ENCODE measurements at places on chromosomes 7 and 10.

DNA sequence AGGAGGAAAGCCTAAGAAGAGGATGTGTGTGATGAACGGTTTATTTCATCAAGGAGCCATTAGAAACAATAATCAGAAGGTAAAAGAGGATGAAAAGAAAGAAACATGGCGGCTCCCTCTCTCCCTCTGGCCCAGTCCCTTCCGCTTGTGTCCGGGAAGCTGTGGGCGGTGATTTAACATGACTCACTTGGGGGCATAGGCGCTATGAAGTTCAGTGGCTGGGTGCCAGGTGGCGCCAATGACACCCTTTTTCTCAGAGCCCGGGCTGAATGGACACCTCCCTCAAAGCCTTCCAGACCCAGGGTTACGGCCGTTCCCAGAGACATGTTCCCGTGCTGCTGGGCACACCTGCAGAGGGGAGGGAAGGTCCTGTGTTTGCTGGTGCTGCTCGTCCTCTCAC is 244.0 kb downstream of the SKAP2 start:
- no peak for DNase-seq

DNA sequence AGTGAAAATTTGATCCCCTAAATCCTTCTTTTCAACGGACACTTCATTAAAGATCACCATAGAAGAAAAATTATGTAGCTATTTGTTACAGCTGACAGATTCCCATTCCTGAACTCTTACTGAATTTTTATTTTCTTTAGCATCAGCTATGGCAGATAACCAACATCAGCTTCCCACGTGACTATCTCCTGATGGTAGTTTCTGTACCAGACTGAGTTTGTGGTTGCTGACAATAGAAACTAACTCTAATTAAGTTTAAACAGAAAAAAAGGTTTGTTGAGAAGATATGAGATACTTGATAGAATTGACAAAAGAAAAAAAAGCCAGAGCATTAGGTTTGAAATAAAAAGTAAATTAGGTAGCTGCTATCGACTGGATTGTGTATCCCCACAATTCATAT is 101.8 kb downstream of the DYNC1I1 start:
- no peak for DNase-seq

DNA sequence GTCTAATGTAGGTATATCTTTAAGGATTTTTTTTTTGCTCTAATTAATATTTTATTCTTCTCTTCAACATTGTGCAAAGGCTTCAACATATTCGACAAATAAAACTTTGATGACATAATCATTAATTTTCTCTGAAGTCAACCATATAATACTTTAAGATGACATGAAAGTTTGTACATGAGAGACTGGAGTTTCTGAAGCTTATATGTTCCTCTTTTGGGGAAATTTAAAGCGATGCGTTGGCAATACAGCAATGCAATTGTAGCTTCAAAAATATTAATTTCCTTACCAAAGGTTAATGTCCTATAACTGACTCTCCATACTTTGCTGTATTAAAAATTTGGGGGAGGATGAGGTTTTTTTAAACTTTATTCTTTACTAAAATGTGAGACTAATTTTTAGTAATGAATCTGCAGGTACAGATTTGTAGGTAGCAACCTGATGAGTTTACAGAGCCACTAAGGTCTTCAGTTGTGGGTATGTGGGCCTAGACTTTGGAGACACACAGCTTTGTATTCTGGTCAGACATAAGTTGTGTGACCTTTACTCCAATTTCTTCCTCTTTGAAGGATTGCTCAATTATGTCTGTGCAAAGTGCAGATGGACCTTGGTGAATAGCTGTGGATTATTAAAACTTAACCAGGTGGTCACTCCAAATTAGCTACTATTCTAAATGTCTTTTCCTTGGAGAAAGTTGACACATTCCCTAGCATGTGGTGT is 18.0 kb upstream of the LIPA start:
- no peak for DNase-seq

- DNase-seq = no peak
Observed at GRCh38 chr7:47739301-47739875, 157.5 kb upstream of the TNS3 start.

- no peak for DNase-seq
Observed at GRCh38 chr10:78038105-78038504, 4.4 kb downstream of the RPS24 start.

- no peak for DNase-seq
Observed at GRCh38 chr10:77993620-77994019, 35.7 kb downstream of the POLR3A start.

- no peak for DNase-seq
Observed at GRCh38 chr7:156128496-156128895, 316.2 kb upstream of the SHH start.

GRCh38 chr7:24455813-24456525 is 117.3 kb upstream of the PALS2 start:
- no peak for DNase-seq

- DNase-seq = no peak
Observed at GRCh38 chr10:112335111-112335867, 38.6 kb upstream of the ACSL5 start.

- DNase-seq = no peak
Observed at GRCh38 chr7:91517201-91517785, 253.1 kb downstream of the FZD1 start.

DNA sequence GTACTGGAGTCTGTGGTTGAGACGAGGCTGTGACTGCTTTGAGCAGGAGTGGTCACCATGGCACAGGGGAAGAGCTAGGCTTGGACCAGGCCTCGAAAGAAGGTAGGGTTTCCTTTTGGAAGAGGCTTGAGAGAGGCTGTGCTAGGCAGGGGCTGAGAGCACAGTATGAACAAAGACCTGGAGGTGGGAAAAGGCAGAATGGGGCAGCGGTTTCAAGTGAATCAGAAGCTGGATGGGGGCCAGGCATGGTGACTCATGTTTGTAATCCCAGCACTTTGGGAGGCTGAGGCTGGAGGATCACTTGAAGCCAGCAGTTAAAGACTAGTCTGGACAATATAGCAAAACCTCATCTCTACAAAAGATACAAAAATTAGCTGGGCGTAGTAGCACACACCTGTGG is 65.9 kb downstream of the CLIP2 start:
- no peak for DNase-seq

DNA sequence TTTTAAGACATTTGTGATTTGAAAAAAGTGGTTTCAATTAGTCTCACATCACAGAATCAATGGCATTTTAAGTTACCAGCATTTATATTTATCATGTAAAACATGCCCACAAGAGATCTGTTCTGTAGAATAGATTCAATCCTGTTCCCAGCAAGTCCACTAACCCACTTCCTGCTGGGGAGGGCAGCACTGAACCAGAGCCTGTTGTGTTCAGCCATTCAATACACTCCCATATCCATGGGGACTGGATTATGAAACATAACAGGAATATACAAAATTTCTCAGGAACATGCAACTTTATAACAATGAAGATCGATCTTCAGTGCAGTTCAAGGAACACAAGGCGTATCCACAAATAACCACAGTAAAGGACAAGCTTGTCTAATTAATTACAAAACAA is 24.4 kb upstream of the ANK3 start:
- DNase-seq = no peak

GRCh38 chr10:73060738-73061635 is 35.7 kb downstream of the P4HA1 start:
- peak; percentile 60 for DNase-seq

- DNase-seq = no peak
Observed at GRCh38 chr10:108785011-108785410, 1138.3 kb downstream of the XPNPEP1 start.

DNA sequence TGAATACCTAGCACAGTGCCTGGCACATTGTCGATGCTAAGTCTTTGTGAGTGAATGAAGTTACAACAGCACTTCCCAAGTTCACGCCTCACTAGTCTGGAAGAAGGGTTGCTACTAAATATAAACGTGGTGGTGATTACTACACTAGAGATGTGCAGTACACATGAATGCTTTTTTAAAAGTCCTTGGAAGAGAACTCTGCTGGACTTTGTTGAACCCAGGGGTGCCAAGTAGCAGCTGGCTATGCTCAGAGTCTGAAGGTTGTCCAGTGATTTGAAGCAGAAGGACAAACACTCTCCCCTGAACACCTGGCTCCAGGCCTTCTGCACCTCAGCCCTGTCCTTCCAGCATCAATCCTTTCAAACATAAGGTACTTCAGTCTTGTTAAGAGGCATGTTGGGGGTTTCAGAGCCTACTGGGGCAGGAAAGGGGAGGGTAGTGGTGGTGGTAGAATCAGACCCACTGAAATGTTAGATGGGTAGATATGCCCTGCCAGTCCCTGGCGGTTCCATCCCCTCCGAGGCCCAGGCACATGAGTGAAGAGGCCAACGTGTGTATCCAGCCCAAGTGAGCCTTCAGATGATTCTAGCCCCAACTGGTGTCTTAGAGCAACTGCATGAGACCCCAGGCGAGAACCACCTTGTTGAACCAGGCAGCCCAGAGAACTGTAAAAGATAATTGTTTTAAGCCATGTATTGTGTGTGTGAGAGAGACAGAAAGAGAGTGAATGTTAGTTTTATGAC is 94.4 kb downstream of the TAX1BP1 start:
- no peak for DNase-seq

GRCh38 chr7:151406051-151406875 is 3.6 kb downstream of the WDR86 start:
- DNase-seq = no peak

DNA sequence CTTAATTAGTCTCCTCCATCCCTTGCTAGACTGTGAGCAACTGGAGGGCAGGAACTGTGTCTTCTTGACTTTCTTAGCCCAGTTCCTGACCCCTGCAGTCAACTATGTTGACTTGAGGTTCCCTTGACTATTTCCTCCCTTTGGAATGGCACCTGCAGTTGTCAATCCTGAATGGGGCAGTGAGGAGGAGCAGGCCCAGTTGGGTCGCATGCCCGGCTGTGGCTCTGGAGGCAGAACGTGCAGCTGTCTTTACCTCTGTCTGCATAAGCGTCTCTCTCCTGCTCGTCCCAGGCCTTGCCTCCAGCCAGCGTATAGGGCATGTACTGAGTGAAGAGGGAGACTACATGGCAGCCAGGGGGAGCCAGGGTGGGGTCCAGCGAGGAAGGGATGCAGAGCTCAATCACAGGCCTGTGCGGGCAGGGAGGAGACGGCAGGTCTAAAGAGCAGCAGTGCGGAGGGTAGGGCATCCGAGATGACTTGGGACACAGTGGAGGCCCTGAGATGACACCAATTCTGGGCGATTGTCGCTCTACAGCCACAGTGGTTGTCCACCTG is 26.8 kb downstream of the PYROXD2 start:
- DNase-seq = no peak

DNA sequence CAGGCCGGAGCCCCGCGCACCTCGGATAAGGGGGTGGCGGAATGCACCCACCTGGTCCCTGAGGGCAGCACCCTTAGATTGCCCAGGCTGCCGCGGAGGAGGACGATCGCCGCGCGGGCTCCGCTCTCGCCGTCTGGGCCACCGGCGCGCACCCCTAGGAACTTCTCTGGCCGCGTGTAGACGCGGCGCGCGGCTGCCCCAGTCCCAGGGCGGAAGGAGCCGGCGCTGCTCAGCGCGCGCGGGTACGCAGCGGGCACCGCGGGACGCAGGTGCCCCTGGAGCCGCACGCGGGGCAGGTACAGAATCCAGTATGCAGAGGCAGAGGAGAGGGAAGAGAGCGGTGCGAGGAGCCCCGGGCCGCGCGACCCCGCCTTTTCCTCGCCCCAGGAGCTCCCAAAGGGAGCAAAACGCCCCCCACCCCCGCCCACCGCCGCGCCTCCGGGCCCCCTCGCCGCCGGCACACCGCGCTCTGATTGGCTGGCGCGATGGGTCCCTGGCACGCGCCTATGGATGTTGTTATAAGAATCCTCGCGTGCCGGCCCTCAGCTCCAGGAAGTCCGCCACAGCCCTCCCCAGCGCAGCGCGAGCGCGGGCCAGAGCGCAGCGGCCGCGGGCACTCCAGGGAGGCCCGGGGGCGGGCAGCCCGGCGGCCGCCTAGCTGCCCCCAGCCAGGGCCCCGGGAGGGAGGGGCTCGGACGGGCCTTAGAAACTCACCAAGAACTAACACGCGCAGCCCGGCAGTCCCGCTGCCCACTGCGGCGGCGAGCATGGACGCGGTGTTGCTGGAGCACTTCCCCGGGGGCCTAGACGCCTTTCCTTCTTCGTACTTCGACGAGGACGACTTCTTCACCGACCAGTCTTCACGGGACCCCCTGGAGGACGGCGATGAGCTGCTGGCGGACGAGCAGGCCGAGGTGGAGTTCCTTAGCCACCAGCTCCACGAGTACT is at the start of gene PTF1A:
Gene PTF1A (plus strand): TSS at position 549 of the 948 bp plus-strand sequence. CDS start 219 bp downstream, at position 768.
- no peak for DNase-seq

DNA sequence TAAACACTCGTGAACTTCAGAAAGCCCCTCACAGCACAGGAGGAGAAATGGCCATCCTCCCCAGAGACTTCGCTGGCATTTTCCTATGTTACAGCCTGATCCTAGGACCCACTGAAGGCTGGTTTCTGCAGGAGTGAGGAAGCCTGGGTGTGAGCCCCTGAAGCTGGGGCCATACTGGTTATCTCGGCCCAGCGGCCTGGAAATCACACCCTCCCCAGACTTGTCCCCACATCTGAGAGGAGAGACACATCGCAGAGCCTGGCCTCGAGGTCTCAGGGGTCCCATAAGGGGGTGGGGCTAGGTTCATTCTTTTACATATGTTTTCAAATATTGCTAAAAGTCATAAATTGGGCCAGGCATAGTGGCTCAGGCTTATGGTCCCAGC is 17.5 kb upstream of the RET start:
- no peak for DNase-seq

- DNase-seq = no peak
Observed at GRCh38 chr10:131772441-131772840, 128.4 kb upstream of the PPP2R2D start.

GRCh38 chr7:155555116-155555695 is 8.8 kb upstream of the CNPY1 start:
- DNase-seq = no peak

DNA sequence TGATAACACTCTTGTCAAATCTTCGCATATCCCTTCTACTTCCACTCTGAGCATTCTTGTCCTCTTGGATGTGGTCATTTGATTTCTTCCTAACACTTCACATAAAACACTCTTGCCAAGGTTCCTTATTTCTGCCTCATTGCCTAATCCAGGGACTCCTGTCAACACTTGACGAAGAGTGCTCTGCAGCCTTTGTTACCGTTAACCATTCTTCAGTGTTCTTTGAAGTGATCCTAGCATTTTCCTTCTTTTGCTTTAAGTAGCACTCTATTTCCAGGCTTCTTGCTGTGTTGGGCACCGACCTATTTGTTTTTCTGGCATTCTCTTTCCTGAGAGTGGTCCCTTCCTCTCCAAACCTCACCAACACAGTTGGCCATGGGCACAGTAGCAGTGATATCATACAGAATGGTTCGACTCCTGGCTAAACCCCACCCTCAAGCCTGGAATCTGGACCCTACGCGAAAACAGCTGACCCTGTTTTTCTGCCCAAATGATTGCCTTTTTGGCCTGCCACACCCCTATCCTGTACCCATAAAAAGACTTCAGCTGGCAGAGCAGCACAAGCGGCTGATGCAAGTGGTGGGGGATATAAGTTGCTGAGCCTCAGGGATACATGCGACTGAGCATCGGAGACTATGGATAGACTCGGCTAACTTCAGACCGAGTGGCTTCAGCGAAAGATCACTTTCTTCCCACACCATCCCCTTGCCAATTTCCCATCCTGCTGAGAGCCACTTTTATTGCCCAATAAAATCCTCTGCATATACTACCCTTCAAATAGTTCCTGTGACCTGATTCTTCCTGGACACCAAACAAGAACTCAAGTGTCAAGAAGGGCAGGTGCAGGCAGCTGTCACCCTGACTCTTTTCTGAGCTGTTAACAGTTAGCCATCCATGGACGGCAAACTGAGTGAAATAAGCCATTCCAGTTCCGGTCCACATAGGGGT is 820.6 kb downstream of the CCSER2 start:
- DNase-seq = no peak

GRCh38 chr10:16674147-16674703 is 143.0 kb downstream of the RSU1 start:
- no peak for DNase-seq
